ENCODE measurements at places on chromosomes 11 and 22. TPM values are rescaled to one million over a fixed set of nuclear protein-coding genes. Genes with fewer than 3 reads are reported as not detected.

Gene FREY1
- total RNA-seq, result 1.5 TPM

Gene KRTAP5-11
- total RNA-seq, result not detected

DNA sequence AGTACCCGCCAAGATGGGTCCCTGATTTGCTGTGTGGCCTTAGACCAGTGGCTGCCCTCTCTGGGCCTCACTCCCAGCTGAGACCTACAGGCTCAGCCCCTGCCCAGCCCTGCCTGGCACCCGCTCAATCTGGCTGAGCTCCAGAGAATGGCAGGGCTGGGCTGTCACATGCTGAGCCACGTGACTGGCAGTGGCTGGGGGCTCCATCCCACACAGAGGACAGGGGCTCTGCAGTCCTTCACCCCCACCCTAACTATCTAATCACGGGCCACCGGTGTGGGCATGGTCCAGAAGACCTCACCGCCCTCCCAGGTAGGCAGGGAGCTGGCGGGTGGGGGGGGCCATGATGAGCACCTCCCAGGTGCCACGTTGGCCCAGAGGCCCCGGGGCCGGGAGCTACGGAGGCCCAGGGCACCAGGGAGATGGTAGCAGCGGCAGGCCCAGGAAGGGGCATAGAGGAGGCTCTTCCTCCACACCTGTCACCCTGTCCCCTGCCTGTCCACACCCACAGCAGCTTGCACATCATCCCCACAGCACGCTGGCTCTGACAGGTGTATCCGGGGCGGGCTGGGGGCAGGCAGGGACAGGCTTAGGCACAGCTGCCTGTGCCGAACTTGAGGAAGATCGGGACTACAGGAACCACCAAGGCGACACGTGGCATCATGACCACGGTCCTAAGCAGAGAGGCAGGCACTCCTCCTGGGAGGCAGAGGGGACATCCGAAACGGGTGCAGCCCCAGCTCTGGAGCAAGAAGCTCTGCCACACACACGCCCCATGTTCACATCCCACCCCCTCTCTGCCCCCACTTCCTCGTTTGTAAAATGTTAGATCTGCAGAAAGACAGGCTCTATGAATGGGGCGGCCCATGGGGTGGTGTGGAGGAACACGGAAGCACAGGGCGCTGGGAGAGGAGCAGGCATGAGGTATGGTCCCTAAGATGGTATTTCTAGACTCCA, 1.5 kb upstream of the ALDH3B1 start:
- H3K36me3 ChIP-seq, result no peaks in the 10 kb centered on the region
- H3K4me3 ChIP-seq, result no peak overlapping the region
- peaks cover 13% of the 10 kb centered on the region for H3K4me1 ChIP-seq
- H3K27ac ChIP-seq, result no peak overlapping the region
- H3K27me3 ChIP-seq, result no peaks in the 10 kb centered on the region
- no peak for DNase-seq

DNA sequence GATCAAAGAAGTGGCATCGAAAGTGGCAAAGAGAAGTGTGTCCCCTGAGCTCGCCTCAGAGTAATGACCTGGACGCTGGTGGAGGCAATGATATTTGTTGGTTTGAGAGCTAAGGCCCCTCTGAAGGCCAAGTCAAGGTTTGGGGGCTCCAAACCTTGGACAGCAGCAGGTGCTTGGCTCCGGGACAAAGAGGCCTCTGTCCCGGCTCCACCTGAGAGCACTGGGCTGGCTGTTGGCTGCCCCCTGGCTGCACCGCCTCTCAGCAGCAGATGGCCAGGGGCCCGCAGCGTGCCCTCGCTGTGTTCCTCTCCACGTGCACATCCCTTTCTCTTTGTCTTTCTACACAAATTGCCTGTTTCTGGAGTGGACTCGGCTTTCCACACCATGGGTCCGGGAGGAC, 301.3 kb downstream of the NTM start:
- H3K27ac ChIP-seq, result no peak overlapping the region
- peaks cover 3% of the 10 kb centered on the region for H3K4me1 ChIP-seq
- H3K36me3 ChIP-seq, result no peaks in the 10 kb centered on the region
- peaks cover 4% of the 10 kb centered on the region for H3K27me3 ChIP-seq
- DNase-seq, result no peak

- H3K27me3 ChIP-seq, result no peaks in the 10 kb centered on the region
- H3K4me3 ChIP-seq, result no peak overlapping the region
- no peaks in the 10 kb centered on the region for H3K36me3 ChIP-seq
- no peaks in the 10 kb centered on the region for H3K4me1 ChIP-seq
- no peak for DNase-seq
Measured at GRCh38 chr22:49079027-49079725, 748.5 kb downstream of the BRD1 start.
